Nasal cavity respiratory epithelium epithelial cell of viscerocranial mucosa (primary cell): ENCODE measurements at places on chromosomes 2 and 18. TPM values are rescaled to one million over a fixed set of nuclear protein-coding genes. Genes with fewer than 3 reads are reported as not detected.

The IL1R1 gene
- 1.4 and 22.9 TPM in 2 replicates for total RNA-seq

The EMILIN2 gene
- total RNA-seq = 0.14 and 0.68 TPM in 2 replicates

The IL36A gene
- 1.0 and 1.2 TPM in 2 replicates for total RNA-seq

The RIT2 gene
- total RNA-seq = not detected in 2 replicates

The MEIS1 gene
- total RNA-seq = 16.1 and 21.6 TPM in 2 replicates

The OR6B2 gene
- total RNA-seq = not detected in 2 replicates

The VWC2L gene
- 0.07 TPM in 1 of 2 replicates, not detected in the other for total RNA-seq

The CNTNAP5 gene
- not detected in 2 replicates for total RNA-seq

The UGT1A5 gene
- total RNA-seq = 2.3 TPM in 1 of 2 replicates, not detected in the other

The ITPRIPL1 gene
- 1.4 and 2.3 TPM in 2 replicates for total RNA-seq

The SNTG2 gene
- total RNA-seq = 0.14 TPM in 1 of 2 replicates, not detected in the other

The ATOH8 gene
- 0.07 TPM in 1 of 2 replicates, not detected in the other for total RNA-seq

The UGT1A1 gene
- under 0.01 and 1.5 TPM in 2 replicates for total RNA-seq

The HTR2B gene
- not detected in 2 replicates for total RNA-seq

The FZD7 gene
- total RNA-seq = 2.1 and 4.1 TPM in 2 replicates

The ARHGAP28 gene
- under 0.01 and 6.0 TPM in 2 replicates for total RNA-seq

The NOTO gene
- total RNA-seq = not detected in 2 replicates

The CSRNP3 gene
- 0.34 and 1.5 TPM in 2 replicates for total RNA-seq

The ACVR1C gene
- 0.34 and 0.50 TPM in 2 replicates for total RNA-seq

The CD207 gene
- total RNA-seq = not detected in 2 replicates

The ANKRD30BL gene
- total RNA-seq = not detected in 2 replicates

The ANKRD12 gene
- total RNA-seq = 18.1 and 39.1 TPM in 2 replicates

The COX5B gene
- 231 and 435 TPM in 2 replicates for total RNA-seq

The ECEL1 gene
- not detected in 2 replicates for total RNA-seq

The POTEC gene
- total RNA-seq = not detected in 2 replicates

The GDF7 gene
- total RNA-seq = under 0.01 TPM in 2 replicates
